ENCODE measurements at places on chromosomes 11 and 22.

DNA sequence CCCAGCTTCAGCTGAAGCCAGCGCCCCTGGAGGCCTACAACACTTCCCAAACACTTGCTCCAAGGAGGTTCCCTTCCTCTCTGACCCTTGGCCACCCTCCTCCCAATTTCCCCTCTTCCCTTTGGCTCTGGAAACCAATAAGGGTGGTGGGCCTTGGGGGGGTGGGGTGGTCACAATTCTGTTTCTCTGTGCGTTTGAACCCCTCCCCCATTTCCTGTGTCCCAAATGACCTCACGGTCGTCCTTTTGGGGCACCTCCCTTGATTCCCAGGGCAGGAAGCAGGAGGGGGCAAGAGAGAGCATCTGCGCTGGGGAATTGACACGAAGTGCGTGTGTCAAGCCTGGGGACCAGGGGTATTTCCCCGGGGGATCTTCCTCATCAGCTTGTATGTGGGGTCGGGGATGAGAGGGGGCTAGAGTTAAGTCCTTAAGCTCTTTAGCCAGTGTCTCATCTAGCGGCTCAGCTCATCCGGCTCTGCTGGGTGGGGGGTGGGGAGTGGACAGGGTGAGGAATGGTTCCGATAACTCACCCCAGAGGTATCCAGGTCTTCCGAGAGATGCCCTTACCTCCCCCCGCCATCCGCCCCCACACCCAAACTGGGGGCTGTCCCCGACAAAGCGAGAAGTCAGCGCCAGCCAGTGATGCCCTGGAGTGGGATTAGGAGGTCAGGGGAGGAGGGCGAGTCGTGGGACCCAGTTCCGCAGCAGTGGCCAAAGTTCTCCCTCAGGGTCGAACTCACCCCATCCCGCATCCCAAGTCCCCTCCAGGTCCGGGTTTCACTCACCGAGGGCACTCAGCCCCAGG is 587 bp downstream of the ESAM start:
- no peak for DNase-seq

DNA sequence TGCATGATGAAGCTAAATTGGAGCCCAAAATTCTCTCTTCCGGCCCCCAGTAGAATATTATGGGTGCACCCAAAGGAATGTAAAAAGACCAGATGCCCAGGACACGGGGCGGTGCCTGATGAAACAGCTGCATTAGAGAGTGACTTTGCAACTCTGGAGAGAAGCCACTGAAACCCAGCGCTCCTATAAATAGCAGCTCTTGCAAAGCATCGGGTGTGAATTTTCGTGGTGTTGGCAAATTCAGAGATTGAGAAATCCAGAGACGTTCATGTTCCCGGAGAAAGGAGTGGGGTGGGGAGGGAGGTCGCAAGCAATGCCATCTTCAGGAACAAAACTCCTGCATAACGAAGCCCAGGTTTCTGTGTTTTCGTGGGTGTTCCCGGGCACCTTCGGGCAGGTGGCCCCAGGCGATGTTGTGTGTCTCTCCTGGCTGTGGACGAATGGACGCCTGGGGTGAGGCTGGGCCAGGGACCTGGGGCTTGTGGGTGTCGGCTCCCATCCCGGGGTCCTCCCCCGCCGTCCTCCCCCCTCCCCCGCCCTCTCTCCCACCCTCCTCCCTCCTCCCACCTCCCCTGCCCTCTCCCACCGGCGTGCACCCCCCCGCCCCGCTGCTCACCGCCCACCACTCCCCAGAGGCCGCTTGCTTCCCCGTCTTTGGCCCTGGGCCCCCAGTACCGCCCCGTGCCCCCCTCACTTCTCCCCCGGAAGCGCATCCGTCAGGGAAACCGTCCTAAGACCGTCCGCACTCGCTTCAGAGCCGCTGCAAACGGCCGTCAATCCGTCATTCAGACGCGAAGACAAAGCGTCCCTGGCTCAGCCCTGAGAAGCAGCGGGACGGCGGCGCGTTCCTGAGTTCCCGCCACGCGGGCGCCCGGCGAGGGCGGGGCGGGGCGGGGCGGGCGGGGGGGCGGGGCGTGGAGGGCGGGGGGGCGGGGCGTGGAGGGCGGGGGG is 26.7 kb upstream of the TOLLIP start:
- peak; percentile 47 for DNase-seq

GRCh38 chr11:121226415-121227263 is 65.9 kb upstream of the SC5D start:
- DNase-seq, result no peak

DNA sequence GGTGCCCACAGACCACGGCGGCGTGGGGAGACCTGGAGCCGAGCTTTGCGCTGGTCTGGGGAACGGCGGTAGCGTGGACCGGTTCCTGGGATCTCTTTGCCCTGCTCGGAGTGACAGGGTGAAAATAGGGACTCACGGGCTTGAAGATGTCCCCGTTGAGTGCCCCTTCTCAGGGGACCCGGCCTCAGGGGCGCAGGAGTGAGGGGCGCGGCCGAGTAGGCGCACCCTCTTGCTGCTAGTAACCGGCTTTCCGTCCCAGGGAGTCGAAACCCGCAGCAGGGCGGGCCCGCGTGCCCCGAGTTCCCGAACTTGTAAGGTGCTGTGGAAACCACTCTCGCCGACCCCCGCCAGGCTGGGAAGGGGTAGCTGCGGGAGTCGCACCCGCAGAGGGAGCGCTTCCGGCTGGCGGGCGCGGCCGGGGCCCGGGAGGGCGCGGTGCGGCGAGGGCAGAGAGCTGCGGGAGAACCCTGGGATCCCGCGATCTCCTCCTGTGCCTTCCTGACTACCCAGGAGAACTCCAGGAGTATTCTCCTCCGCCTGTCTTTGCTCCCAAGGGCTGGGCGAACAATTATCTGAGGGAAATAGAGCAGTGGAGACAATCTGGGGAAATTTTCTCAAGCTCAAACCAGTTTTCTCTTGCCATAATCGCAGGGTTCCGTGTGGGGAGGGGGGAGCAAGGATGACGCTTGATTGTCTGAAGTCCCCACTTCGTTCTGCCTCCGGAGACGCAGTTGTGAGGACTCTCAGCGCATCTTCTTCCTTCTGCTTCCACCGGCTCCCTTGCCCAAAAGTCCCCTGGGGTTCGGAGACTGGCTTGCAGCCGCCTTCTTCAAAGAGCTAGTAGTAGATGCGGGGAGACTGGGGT is 666 bp downstream of the NELL1 start:
- DNase-seq, result no peak

- DNase-seq, result no peak
Observed at GRCh38 chr11:44112091-44112821, 16.8 kb downstream of the EXT2 start.

DNA sequence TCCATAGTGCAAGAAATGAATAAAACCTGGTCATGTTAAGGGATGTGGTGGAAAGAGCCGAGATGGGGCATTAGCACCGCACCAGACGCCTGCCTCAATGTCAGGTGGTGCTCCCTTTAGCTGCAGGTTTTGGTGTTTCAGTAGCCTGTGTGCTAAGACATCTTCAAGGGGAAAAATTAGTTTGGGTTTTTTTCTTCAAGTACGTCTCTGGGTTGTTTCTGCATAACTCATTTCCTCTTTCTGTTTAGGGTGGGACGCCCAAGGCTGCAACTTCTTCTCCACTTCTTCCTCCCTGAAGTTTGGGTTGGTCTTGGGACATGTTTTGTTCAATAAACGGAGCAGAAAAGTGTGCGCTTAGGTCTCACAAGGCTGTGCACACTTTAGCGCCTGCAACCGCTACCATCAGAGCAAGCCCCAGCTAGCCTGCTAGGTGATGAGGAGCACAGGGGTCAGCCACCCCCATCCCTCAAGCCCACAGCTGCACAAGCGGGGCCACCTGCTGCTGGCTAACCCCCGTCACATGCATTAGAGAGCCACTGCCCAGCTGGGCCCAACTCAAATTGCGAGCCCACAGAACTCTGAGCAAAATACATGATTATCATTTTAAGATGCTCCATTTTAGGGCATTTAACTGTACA is 1495.7 kb downstream of the TBC1D22A start:
- DNase-seq, result no peak

- no peak for DNase-seq
Observed at GRCh38 chr11:24623121-24623520, 126.3 kb downstream of the LUZP2 start.

DNA sequence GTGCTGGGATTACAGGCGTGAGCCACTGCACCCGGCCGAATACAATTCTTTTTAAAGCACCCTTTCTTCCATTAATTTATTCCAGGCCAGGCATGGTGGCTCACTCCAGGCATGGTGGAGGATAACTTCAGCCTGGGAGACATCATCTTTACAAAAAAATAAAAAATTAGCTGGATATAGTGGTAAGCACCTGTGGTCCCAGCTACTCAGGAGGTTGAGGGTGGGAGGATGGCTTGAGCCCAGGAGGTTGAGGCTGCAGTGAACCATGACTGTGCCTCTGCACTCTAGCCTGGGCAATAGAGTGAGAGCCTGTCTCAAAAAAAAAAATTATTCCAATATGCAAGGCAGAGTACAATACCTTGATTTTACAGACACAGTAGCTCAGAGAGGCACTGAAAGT is 11.4 kb downstream of the TAGLN start:
- DNase-seq, result no peak

DNA sequence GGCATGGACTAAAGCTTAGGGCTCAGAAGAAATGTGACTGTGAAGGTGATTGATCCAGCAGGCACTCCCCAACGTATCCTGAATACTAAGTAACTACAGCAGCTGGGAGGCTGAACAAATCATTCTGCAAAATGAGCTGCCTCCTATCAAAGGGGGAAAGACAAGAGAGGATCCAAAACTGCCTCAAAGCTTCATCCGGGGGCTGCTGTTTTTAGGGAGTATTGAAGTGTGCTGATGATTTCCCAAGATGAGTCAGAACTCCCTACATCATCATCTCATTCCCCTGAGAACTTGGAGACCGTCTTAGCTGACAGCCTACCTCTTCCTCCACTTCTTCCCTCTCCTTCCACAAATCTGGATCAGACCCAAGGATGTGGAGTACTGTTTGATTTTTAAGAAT is 108.4 kb upstream of the GRAMD1B start:
- no peak for DNase-seq

GRCh38 chr11:28581286-28582242 is 473.4 kb downstream of the METTL15 start:
- DNase-seq, result no peak

DNA sequence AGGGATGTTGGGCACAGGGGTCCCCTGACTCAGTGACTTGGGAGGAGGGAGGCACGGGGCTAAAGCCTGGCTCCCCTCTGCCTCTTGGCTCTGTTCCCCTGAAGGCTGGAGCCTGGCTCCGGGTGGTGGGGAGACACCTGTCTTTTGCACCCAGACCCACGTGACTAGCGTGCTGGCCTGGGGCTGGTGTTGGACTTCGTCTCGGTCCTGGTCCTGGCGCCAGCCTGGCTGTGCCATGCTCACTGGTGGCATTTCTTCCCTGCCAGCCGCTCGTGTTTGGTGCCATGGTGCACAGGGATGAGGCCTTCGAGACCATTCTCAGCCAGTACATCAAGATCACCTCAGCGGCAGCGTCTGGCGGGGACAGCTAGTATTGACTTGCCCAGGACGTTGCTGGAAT is 56.7 kb downstream of the GRAMD4 start:
- DNase-seq, result no peak

DNA sequence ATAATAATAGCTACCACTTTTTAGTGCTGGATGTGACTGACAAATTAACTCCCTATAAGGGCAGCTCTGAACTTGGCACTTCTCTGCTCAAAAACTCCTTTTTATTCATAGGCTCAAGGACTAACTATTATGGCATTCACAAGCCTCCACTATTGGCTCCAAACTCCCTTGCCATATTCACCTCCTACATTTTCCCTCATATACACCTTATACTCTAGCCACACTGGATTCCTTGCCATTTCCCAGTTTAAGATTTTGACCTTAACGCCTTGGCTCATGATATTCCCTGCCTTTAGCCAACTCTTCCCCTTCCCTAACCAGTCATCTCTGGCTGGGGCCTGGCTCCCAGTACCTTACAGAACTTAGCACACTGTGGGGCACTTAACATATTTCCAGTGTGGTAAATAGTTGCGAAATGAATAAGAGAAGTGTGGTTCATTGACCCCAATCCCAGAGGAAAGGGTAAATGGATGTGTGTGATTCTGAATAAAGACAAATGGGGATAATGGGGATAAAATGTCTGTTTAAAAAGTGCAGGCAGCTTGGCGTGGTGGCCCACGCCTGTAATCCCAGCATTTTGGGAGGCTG is 40.0 kb upstream of the SORL1 start:
- DNase-seq, result no peak

DNA sequence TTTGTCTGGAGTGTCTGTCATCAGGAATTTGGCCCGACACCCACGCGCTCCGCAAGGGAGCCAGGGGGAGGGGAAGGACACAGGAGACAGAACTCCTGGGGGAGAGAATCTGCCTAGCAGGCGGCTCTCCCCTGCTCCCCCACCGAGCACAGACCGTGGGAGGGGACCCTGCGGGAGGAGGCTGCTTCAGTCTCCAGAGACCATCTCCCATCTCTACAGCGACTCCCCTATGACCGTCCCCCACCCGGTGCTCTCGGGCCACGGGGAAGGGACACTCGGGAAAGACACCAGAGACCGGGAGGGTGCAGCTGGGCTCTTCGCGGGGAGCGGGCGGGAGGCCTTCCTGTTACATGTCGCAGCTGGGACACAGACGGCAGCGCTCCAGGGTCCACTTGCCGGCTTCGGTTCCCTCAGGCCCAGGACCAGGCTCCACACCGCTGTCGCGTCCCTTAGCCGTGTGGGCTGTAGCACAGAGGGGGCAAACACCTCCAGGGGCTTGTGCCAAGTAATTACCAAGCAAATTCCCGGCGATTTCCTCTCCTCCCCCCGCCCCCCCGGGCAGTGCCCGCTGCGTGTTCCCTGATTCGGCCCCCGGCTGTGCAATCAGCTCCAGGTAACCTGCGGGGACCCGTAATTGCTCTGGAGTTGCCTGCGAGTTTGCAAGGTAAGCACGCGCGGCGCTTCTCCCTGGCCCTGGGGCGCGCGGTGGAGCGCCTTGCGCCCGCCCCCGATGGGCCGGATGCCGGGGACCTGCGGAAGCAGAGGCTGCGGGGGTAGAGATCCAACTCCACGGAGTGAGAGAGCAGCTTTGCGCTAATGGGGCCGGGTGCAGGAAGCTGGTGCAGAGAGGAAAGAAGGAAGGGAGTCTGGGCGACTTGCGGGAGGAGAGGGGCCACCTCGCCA is 155.1 kb upstream of the CADM1 start:
- DNase-seq, result no peak

DNA sequence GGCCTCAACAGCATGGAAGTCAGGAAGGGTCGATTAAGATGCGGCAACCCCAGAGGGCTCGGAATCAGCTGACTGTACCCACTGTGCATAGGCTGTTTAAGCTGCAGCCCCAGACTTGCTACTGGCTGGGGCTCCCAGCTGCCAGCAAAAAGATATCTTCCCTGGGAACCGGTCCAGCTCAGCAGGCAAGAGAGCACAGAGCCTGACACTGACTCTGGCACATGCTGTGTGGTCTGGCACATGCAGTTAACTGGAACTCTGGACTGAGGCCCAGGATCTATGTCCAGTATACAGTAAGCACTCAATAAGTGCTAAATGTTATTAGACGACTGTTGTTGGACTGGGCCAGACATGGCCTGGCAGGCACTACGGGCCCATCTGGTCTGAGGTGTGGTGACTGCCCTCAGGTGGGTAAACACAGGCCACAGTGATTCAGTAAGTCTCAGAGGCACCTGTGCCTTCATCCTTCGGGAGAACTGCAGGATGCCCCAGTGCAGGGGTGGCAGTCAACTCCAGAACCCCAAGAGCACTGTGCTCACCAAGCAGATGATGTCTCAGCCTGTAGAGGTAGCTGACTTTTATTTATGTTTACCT is 87.6 kb downstream of the LARGE1 start:
- no peak for DNase-seq
